ENCODE measurements at places on chromosomes 12 and 14.

GRCh38 chr12:83474369-83474768 lies 787.7 kb downstream of the TMTC2 start:
- DNase-seq, result no peak

GRCh38 chr12:29245246-29245645 lies 96.2 kb downstream of the FAR2 start:
- no peak for DNase-seq

GRCh38 chr14:98140862-98141530 lies 1131.0 kb downstream of the BCL11B start:
- DNase-seq, result peak; percentile 10

- no peak for DNase-seq
Observed at GRCh38 chr14:51789596-51789995, 70.8 kb upstream of the GNG2 start.

DNA sequence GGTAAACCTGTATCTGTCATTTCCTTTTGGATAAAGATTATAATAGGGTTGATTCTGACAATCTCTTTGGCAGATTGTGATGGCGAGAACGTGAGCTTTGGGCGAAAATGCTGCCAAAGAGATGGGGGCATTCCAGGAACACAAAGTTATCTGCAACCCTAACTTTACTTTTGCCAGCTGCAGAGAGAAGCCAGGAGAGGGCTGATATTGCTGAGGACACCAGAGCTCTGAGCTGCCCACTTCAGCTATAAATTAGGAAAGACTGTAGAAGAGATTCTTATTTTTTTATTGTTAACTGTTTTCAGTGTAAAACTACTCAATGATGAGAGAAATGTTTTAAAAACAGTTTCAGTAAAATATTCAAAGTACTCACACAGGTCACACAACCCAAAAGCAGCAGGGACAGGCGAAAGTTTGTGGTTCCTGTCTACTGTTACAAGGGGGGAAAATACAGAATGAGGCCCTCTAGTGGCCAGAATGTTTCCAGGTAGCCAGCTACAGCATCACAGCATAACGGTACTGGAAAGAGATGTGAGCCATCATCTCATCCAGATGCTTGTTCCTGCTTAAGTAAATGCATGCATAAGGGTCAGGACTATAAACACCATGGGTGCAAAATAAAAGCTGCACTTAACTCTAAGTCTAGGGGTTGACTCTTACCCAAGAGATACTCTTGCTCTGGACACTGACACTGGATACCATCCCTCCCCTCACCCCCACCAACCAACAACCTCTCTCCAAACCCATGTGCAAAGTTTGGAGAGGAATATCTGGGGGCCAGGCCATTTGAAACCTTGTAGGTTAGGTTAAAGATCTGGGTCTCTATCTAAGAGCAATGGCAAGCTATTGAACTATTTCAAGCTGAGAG lies 498.4 kb downstream of the RMST start:
- DNase-seq, result no peak
